ENCODE measurements at places on chromosomes 2 and 18.

DNA sequence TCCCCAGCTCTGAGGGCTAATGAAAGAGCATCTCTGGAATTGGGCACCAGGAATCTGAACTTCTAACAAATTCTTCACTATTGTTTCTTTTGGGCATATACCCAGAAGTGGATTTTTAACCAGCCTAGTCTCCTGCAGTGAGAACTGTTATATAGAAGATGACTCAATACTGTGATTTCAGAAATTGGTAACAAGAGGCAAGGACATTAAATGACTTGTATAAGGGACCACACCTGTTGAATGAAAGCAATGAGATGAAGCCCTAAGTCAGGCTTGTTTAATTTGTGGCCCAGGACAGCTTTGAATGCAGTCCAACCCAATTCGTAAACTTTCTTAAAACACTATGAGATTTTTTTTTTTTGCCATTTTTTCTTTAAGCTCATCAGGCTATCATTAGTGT lies 57.9 kb downstream of the EPC2 start:
- no peak for DNase-seq

DNA sequence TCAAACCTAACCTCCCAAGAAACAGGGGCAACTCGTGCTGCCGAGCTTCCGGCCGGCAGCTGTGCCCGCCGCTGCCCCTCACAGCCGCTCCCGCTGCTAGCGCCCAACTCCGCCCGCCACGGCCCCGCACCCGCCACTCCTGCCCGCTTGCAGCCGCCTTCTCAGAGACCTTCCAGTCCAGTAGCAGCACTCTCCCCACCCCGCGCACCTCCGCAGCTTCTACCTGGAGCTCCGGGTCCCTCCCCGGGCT lies 722 bp upstream of the C2orf15 start:
- DNase-seq: no peak

DNA sequence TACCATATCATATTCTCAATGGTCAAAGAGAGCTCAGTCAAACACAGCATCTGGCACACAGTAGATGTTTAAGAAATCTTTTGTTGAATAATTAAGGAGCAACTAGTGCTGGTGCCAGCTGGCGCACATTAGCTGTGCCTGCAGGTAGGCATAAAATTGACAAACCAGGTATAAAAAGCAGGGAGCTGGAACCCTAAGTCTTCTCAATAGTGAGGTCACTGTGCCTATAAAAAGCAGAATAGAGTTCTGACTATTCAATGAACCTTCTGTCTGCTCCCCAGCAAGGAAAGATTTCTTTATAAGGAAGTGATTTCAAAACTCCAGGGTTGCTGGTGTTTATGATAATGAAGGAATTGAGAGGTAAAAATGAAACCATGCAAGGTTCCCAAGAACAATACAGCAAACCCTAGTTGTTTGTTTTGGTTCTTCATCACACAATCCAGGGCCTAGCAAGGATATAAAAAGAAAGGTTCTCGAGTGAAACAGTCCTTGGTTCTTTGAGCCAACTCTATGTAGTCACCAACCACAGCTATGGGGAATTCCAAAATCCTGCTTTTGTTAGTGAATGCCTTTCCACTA lies 76.1 kb downstream of the THADA start:
- DNase-seq: no peak

DNA sequence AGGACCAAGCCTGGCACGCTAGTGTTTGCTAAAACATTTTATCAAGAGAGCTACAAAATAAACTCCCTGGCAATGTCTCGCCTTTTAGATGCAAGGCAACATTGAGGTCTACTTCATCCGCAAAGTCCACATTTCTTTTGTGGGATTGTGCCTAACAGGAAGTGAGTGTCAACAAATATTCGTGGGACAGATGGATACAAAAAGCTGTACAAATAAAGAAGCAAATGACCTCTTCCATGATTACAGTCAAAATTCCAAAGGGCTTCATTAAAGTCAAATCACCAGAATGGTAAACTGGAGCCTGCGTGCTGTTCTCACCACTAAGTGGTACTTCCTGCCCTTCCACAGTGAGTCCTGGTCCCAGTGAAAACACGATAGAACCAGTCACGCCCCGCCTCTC lies 40.4 kb downstream of the L3MBTL4 start:
- no peak for DNase-seq

GRCh38 chr2:234290671-234291070 lies 206.2 kb downstream of the ARL4C start:
- DNase-seq: no peak

GRCh38 chr18:57748770-57749603 lies 54.1 kb downstream of the ATP8B1 start:
- no peak for DNase-seq

- DNase-seq: peak; percentile 80
Measured at GRCh38 chr2:231161877-231162329, 36.5 kb upstream of the ARMC9 start.

DNA sequence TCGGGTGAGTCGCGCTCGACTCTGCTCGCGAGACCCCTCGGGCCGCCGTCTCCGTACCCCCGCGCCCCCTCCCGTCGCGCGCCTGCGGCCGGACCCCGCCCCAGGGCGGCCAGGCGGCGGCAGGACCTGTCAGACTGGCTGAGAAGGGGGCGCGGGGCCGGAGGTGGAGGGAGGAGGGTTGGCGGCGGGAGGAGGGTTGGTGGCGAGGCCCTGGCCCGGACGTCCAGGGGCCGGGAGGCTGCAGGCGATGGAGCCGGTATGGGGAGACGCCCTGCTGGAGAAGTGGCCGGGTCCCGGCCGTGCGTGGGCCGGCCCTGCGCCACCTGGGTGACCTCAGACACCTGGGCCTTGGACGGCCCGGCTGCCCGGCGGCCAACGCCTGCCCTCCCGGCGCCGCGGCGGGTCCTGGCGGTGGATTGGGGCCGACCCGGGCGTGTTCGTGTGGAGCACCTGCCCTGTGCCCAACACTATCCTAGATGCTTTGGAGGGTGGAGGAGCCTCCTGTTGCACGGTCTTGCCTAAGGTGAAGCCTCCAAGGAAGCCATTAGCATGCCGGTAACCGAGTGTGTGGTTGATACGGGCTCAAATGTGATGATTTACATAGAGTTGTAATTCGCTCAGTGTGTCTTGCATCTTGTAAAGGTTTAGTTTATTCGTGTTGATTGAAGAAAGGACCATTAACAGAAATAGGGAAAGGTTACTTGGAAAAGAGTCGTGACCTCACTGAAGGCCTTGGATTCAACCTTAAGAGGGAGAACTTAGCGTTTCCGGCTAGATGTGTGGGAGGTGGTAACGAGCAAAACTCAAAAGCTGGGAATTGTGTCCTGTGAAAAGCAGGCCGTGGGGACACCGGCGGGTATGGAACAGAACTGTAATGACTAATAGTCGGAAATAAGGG lies 550 bp downstream of the MYL12B start:
- no peak for DNase-seq

DNA sequence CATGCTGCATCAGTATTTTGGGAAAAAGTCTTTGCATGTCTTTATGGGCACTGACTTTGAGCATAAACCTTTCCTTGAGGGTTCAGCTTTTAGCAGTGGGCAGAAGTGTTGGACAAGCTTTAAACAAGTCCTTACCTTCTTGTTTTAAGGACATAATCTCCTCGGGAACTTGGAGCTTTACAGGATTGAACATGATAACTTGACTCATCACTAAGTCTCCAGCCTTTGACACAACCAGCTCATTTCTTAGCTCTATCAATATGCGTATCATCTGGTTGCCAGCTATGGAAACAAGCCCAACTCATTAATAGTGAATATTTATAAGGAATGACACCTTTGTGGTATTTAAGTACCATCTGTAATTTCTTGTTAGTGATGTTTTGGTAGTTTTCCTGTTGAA lies 21.0 kb upstream of the RAB27B start:
- no peak for DNase-seq

DNA sequence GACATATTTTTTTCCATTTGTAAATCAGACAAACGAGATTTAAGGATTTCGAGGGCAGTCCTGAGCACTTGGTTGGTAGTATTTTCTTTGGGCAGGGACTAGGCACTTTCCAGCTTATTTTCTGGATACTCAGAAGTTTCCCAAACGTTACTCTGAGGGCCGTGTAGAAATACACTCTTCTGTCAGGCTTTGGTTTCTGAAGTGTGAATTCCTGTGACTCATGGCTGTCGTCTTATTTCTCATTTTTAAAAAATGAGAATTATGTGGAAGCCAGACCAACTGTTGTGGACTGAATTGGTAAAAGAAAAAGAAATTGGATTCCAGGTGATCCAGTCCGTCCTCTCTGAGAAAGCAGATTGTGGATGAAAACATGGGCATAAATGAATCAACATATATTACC lies 658.6 kb upstream of the FANCL start:
- DNase-seq: no peak

- DNase-seq: no peak
Measured at GRCh38 chr2:147541314-147541713, 303.5 kb upstream of the ACVR2A start.

- no peak for DNase-seq
Measured at GRCh38 chr2:135909976-135910375, 33.7 kb upstream of the MCM6 start.

- no peak for DNase-seq
Measured at GRCh38 chr2:101722864-101723263, 25.4 kb downstream of the MAP4K4 start.

- DNase-seq: no peak
Measured at GRCh38 chr2:144607891-144608521, 88.1 kb upstream of the ZEB2 start.

- DNase-seq: no peak
Measured at GRCh38 chr2:155841442-155841841, 491.1 kb downstream of the NR4A2 start.

DNA sequence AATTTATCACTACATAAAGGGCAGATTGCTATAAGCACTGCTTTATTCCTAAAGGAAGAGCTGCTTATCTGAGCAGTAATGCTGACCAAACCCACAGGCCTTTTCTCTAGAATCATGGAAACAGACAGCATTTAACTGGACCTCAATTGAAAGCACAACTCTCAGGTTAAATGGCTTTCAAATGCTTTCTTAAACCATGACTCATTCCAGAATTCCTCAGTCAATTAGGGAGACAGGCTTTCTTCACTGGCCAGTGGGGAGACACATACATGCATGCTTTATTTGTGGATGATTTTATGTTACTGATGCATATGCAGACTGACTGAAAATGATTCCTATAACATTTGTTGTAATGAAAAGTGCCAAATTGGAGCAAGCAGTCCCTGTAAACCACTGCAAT lies 114.6 kb downstream of the ACVR1 start:
- no peak for DNase-seq

- DNase-seq: no peak
Measured at GRCh38 chr2:172299741-172300140, 127.6 kb upstream of the ITGA6 start.

DNA sequence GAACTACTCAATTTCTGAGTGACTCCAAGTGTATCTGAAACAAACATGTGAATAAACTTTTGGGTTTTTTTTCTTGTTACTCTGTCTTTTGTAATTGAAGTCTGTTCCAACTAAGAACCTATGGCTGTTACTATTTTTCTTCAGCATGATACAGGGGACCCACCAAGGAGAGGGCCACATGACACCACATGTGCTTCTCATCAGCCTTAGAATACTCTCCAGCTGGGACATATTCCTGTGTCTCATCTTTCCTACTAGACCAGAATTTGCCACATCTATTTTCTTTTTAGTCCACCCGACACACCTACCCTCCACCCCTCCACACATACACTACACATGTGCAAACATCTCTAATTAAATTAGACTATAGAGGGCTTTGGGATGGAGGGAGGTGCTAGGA lies 191.7 kb upstream of the NDUFV2 start:
- no peak for DNase-seq

DNA sequence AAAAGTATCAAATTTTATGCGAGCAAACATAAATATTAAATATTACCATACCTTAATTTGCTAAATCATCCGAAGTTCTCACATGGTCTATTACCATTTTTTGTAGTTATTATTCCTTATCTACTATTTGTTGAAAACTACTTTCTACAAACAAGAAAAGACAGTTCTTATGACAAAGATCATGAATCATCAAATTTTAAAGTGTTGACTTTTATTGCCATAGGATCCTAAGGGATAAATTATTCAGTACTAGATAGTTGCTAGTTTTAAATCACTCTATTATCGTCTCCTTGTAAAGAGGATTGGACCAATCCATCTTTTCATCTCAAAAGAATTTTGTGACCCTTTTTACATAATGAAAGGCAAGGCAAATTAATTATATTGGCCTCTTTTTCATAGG lies 523.6 kb upstream of the TMEFF2 start:
- no peak for DNase-seq

DNA sequence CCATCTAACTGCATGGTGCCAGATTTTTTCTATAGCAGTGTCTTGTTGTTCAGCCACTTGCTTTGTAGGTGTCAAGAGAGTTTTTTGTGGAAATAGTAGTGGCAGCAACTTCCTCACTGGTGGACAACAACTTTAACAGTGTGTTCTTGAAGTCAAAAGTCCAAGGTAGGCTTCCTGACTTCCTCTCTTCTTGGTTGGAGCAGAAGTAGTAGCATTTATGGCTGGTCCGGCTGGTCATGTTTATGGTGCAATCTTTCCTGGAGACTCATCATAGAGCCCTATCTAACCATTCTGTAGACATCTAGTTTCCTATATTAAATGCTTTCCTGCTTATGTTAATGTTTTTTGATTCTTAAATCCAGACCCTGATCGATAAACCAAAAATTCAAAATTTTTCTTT lies 11.7 kb downstream of the GPR75 start:
- no peak for DNase-seq

- peak; percentile 97 for DNase-seq
Measured at GRCh38 chr2:150487537-150488429, at the start of gene RND3. TSS of gene RND3 (minus strand) at chr2:150487667. CDS start at chr2:150487417, 250 bp downstream.

DNA sequence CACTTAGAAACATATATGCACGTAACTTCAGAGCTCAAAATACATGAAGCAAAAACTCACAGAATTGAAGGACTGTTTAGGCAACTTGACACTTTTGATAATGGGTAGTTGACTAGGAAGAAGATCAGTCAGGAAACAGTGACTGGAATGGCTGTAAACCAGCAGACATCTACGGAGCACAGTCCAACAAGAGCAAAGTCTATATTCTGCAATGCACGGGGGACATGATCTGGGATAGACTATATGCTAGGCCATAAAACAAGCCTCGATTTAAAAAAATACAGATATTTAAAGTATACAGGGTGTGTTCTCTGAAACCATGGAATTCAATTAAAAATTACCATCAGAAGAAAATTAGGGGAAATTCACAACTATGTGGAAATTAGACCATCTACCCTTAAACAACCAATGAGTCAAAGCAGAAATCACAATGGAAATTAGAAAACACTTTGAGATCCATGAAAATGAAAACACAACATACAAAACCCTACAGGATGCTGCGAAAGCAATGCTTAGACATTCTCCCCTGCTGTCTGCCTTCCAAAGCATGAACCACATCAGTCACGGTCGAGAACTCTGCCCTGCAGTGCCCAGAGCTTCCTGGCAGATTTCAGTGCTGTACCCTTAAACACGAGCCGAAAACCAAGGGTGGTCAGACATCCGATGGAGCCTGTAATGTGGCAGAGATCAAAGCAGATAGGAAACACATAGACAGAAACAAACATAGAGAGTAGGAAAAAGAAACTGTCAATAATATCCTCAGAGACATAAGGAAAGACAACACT lies 651.9 kb upstream of the HS6ST1 start:
- DNase-seq: no peak

- DNase-seq: no peak
Measured at GRCh38 chr2:222877556-222878300, 16.9 kb downstream of the ACSL3 start.

All from cerebellar cortex (tissue), 1 donor.